ENCODE measurements at places on chromosomes 11 and 22.

- DNase-seq, result peak; percentile 83
Measured at GRCh38 chr11:10309163-10310093, 4.6 kb downstream of the ADM start.

- no peak for DNase-seq
Measured at GRCh38 chr11:313304-313786, 495 bp upstream of the IFITM1 start.

DNA sequence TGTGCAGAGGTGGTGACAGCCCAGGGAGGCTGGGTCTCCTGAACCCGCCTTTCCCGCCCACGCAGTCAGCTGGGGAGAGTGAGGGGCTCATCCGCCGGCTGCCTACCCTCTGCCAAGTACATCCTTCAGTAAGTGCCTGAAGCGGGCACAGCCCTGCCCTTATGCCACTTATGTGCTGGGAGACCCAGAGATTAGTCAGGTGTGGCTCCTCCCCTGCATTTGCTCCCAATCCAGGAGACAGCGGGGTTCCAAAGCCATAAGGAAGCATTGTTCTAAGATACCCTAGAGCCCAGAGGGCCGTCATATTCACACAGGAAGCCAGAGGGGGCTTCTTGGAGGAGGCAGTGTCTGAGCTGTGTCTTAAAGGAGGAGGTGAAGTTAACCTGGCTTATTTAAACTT, 5.8 kb upstream of the PPP6R3 start:
- DNase-seq, result no peak

GRCh38 chr22:39433476-39434242, 23.2 kb upstream of the MGAT3 start:
- DNase-seq, result no peak

DNA sequence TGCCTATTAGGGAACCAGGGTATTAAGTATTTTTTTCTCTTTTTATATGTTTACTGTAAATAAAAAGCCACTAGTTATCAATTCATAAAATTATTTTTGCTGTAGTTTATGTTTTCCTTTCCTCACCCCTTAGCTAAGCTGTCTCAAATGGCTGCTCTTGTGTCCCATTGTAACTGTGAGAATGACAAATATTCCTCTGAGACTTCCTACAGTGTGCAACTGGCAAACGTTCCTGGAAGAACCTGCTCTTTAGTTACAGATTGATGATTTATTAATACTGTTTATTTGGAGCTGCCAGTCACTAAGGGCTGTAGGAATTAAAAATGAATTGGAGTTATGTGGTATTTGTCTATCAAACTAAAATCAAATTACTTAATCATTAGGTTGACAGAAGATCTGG, 675.4 kb upstream of the ARHGAP42 start:
- no peak for DNase-seq

DNA sequence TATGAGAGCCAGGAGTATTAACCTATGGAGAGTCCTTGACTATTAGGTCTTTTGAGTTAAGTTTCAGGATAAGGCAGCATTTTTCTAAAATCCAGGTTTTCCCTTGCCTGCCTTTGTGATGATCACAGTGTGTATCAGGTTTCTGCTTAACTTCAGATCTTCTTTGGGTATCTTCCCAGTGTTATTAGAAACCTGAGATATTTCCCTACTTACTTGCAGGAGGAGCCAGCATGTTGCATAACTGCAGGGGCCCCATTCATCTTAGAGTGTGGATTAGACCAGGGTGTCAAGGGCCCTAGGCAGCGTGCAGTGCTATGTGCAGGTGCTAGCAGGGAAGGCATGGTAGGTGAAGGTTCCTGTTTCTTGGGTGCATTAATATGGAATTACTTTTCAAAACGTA, 69.5 kb downstream of the ZNRF3 start:
- DNase-seq, result peak; percentile 55
